ENCODE measurements at places on chromosomes 11 and 22.

- DNase-seq: no peak
Observed at GRCh38 chr22:45462034-45462655, 40.5 kb upstream of the FBLN1 start.

DNA sequence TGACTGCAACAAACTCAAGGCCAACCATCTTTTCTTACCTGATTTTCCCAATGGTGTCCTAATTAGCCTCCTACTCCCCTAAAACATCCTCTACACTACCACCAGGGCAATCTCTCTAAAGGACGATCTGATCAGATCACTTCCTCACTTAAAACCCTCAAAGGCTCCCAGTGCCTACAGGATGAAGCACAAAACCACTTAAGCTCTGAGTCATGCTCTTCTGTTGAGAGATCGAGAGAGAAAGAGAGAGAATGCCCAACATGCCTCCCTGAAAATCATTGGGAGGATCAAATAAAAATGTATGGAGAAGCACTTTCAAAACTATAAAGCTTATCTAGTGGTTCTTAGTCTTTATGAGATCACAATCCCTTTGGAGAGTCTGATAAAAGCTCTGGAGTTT, 171.1 kb downstream of the CADM1 start:
- no peak for DNase-seq

DNA sequence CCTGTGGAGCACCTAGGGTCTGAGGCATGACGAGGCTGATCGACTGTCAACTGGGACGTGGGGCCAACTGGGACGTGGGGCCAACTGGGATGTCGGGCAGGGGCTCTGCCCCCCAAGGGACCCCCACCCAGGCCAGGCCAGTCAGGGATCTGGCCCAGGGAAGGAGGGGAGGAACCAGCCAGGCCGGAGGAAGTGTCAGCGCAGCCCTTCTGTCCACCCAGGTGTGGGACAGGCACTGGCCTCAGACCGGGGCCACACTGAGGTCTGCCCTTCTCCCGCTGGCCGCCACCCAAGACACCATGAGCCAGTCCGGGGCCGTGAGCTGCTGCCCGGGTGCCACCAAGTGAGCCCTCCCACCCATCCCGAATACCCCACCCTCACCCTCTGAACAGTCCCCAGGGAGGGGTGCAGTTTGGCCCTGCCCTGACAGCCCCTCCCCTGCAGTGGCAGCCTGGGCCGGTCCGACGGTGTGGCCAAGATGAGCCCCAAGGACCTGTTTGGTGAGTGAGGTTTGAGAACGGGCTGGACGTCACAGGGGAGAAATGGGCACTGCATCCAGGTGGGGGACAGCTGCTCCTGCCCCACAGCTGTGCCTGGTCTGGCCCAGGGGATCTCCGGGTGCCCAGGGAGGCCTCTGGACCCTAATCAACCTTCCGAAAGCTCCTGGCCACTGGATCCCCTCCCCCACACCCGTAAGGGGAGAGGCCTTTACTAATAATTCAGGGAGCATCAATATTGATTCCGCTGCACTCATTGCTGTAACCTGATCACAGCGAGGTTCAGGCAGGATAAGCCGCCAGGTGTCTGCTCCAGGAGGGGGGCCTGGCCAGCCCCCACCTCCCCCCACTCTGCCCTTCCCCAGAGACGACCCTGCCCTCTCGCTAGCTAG, 3.3 kb downstream of the EPS8L2 start:
- no peak for DNase-seq

DNA sequence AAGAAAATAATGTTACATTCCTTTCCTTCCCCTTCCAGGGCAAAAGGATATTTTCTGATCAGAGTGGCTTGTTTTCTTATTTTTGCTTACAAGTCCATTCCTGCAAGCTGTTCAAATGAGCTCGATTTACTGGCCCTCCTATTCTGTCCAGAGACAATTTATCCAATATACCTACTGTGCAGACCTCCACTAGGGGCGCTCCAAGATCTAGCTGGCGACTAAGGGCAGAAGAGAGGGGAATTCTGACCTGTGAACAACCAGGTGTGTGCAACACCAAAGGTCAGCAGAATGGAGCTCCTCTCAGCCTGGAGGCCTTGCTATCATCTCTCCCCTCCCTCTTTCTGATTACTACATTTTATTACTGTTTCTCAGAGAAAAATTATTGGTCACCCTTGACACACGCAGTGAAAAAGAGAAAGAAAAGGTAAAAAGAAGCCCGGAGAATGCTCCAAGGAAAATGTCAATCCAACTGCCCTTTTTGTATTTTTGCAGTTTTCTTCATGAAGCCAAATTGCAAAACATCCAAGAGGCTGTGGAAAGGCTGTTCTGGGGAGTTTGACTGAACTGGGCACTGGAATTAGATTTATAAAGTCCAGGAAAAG, 3.2 kb downstream of the SEZ6L start:
- DNase-seq: no peak

GRCh38 chr11:57241353-57241972, 4.4 kb upstream of the APLNR start:
- DNase-seq: no peak

- no peak for DNase-seq
Observed at GRCh38 chr11:84552791-84553190, 1074.4 kb downstream of the DLG2 start.

GRCh38 chr22:24027389-24027975, 16.4 kb downstream of the CABIN1 start:
- no peak for DNase-seq

DNA sequence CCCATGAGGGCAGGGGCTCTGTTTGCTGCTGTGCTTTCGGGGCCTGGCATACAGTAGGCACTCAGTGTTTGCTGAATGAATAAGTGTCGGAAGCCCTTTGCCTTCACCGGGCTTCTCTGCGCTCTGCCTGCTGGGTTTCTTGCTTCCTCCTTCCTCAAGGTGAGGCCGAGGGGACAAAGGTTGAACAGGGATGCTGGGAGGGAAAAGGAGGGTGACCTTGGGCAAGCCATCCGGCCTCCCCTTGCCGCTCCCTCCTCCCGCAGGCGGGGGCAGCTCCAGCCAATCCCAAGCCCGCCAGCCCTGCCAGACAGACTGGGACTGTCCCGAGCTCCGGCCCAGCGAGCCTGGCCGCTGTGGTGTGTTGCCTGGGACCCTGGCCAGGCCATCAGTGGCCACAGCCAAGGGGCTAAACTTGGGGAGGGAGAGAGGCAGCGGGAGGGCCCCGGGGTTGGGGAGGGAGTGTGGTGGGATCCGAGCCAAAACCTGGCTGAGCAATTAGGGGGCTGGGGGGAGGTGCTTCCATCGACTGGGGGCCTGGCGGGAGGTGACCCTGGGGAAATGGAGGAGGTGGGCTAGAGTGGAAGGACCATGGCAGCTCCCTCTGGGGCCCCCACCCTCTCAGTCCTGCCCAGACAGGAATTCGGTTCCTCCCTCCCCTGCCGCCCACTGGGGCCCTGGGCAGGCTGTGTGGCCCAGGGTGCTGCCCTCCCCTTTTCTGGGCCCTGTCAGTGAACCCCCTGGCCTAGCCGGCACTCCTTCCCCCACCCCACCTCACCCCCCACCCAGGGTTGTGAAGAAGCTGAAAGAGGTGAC, 3.4 kb upstream of the RCOR2 start:
- DNase-seq: no peak

DNA sequence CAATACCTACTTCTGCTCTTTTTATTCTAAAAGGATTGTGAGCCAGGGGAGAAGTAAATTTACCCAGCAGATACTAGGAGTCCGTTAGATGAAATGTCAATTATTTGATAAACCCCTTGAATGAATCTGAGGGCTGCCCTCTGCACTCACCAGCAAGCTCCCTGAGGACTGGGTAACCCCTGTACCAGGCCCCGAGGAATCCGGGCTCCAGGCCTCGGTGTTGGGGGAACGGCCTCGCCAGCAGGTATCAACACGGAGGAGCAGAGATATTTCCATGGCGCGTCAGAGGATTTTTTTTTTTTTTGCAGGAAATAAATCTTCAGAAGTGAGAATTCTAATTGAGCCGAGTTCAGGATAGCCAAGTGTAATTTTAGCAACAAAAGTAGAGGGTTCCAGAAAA, 1408.8 kb downstream of the BRD1 start:
- DNase-seq: no peak

- no peak for DNase-seq
Observed at GRCh38 chr11:125426818-125427528, 69.1 kb downstream of the FEZ1 start.

GRCh38 chr11:129704831-129705230, 110.8 kb upstream of the TMEM45B start:
- no peak for DNase-seq

DNA sequence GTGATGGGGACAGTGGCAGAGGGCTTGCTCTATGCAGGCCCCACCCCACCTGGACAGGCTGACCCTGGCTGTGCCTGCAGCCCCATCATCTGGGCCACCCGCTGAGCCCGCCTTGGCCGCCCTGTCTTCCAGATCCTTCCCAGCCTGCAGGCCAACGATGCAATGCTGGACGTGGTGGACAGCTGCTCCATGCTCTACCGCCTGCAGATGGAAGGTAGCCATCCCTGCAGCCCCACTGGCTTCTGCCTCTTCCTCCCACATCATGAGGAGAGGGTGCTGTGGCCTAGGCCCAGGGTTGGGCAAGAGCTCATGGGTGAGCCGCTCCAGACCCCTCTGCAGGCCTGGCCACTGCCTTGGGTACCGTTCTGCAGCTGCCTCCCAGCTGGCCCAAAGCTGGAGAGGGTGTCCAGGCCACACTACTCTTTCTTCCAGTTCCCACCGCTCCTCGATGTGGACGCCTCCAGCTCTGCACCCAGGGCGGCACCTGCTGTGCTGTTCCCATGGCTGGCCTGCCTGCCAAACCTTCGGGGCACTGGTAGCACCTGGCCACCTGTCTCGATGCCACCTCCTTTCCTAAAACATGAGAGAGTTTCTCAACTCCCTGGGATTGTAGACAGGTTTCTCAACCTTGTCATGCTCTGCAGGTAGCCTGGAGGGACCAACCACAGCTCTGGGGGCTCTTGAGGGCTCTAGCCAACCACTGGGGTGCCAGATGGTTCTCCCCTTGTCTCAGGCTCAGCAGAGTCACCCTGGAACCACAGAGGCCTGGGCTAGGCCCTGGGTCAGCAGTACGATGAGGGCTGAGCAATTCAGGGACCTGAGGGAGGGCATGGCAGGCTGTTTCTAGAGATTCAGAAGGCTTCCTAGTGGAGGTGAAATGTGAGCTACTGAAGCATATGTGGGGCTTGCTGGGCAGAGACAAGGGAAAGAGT, 9.5 kb upstream of the GTSE1 start:
- DNase-seq: no peak

GRCh38 chr11:134120921-134121526, 52.2 kb downstream of the JAM3 start:
- no peak for DNase-seq

- DNase-seq: no peak
Observed at GRCh38 chr11:68120273-68121066, 718 bp downstream of the CHKA start.

DNA sequence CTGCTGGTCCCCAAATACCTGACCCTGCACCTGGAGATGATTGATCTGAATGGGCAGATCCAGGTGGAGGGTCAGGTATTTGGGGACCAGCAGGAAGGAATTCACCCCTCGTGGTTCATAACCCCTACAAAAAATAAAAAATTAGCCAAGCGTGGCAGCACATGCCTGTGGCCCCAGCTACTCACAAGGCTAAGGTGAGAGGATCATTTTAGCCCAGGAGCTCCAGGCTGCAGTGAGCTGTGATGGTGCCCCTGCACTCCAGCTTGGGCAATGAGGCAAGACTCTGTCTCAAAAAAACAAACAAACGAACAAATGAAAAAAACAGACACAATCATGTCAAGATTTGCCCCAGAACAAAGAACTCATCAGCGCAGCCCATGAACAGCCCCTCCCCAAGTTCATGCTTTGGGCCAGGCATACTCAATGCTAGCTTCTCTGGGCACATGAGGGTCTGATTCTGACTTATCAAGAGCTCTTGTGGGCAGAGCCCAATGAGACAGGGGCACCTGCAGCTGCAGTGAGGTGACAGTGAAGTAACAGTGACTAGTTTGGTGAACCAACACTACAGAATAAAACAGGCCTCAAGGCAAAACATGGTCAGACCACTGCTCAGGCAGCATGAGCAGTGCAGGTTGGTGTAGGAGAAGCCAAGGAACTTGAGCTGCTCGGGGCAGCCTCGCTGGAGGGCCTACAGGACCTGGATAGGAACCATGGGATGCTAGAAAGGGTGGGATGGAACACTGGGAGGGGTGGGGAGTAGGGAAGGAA, 10.2 kb upstream of the FCHSD2 start:
- DNase-seq: no peak

DNA sequence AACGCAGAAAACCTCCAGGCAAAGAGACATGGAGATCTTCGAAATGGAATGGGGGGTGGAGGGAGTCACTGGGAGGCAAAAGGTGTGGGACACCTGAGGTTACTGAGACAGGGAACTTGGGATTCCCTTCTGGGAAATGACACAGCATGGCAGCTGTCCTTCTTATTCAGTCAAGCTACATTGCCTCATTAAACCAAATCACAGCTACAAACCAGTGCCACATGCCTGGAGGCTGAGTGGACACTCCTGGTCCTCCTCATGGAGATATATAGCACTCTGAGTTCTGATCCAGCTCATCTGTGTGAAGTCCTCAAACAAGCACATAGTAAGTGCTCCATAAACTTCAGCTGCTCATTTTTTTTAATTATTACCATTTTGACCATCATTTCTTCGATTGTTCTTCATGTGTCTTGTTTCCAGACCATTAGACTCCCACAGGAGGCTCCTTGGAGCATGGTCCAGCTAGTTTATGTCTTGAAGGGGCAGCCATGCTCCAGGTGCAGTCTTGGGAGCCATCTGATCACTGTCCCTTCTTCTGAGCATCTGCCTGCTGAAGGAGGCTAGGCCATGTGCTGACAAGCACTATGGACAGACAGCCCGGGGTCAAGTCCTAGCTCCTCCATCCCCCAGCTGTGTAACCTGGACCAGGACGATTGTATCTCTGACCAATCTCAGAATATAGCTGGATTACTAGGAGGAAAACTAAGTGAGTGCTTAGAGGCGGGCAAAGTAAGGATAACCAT, 9.7 kb upstream of the FXYD2 start:
- no peak for DNase-seq

DNA sequence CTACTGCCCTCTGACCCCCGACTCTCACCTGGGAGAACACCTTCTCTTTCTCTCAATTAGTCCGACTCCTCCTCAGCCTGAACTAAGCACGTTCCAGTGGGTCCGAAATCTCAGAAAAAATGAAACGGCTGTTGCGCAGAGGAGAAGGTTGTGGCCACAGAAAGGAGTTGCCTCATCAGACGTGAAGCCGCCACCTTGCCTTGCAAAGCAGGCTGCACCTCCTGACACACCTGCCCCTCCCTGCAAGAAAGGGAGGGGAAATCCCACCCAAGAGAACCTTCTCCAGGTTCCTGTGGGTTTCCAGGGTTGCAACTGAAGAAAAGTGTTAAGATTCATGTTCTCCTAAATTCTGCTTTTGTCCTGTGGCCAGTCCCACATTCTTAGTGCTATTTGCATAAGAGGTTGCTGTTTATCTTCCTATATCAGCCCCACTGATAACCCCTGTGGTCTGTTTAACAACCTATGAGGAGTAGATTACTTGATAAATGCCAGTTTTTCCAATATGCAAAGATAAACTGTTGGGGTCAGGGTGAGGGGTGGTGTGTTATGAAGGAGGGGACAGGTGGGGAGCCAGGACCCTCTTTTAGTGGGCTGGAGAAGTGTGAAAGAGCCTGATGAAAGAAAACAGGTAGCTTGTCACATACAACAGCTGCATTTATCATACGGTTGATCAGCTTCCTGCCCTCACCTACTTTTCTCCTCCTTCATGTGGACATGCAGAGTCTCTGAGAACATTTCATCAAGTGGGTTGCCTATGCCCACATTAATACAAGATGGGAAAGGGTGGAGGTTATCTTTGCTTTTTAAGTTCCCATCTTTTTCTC, 18.2 kb downstream of the ZBTB16 start:
- no peak for DNase-seq
